HT-29 (cell line): ENCODE measurements at places on chromosomes 7 and 10. TPM values are rescaled to one million over a fixed set of nuclear protein-coding genes. Genes with fewer than 3 reads are reported as not detected.

- DNase-seq: no peak
These were observed 91.6 kb upstream of the CXCL12 start for GRCh38 chr10:44476409-44477045.

MYL10 gene
- not detected in 2 replicates for total RNA-seq

POLD2 gene
- total RNA-seq: 258 and 277 TPM in 2 replicates

GRCh38 chr10:78109210-78109609 is 75.5 kb downstream of the RPS24 start:
- no peak for DNase-seq

GRCh38 chr10:112918771-112919170 is 31.3 kb upstream of the TCF7L2 start:
- DNase-seq: no peak

DNA sequence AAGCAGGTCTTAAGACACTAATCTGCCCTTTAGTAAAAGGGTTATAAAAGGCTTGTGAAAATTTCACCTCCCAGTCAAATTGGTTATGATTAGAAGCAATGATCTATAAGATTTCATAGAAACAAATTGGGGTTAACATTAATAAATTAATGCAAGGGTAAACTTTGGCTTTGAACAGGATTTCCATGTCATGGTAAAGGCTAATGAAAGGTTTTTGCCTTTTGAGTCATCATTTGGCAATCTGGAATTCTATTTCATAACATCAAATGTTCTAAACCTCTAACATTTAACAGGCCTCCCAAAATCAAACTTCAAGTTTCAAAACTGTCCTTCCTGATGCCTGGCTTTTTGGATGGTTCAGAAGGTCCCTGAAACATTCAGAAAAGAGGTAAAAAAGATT is 62.4 kb downstream of the COA1 start:
- DNase-seq: no peak

DNA sequence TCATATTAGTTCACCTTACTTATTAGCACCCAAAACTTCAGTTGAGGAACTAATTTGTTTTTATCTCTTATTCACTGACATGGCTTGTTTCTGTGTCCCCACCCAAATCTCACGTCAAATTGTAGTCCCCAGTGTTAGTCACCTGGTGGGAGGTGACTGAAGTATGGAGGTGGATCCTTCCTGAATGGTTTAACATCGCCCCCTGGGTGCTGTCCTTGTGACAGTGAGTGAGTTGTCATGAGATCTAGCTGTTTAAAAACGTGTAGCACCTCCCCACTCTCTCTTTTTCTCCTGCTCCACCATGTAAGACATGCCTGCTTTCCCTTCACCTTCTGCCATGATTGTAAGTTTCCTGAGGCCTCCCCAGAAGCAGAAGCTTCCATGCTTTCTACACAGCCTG is 75.0 kb upstream of the HECTD2 start:
- DNase-seq: peak; percentile 21

SCART1 gene
- 0.68 and 2.2 TPM in 2 replicates for total RNA-seq

DNA sequence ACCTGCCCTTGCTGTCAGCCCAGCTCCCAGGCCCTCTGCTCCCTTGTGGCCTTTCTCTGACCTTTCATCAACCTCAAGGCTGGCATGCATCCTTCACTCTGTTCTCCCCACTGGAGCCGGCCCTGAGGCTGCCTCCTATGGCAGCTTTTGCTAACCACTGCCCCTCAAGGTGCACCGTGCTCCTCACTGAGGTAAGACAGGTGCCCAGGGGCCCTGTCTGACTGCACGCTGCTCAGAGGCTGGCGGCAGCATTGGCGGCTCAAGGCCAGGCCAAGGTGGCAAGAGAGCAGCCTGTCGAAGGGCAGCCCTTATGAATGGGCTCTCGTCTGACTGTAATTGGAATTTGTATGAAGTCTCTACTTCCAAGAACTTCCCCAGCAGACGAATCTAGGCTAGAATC is 172.6 kb downstream of the ZNF248 start:
- DNase-seq: no peak

- no peak for DNase-seq
These were observed 501.8 kb downstream of the GATA3 start for GRCh38 chr10:8556321-8556720.

DNA sequence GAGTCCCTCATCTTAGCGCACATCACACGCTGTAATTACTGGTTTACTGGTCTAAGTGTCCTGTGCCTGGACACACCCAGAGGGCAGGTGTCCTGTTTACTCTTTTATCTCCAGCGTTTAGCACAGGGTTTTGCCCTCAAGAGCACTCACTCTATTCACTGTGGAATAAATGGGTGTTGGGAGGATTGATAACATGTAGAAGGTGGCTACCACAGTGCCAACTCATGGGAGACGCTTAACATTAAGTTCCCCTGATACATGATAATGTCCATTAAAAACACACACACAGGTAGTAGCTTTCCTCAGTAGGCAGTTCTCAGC is 96.1 kb upstream of the EFCAB10 start:
- DNase-seq: no peak

DNA sequence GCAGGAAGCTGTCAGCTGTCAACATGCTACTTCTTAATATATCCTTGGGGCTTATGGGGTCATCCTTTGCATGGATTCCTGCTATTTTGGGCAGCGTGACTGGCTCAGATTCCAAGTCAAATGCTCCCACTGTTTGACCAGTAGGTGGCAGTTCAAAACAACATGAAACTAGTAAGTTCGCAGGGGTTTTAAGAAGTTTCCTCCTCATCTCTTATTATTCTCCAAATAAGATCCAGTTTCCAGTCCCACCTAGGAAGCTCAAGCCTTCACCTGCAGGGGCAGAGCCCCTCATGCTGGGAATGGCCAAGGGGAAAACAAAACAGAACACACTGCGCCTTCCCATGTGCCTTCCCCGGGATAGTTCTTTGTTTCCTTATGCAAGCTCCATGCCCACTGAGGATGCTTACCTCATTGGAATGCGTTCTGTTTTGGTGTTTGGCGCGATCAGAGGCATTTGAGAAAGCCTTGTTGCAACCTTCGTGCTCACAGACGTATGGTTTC is 259.8 kb downstream of the GLI3 start:
- peak; percentile 50 for DNase-seq

DNA sequence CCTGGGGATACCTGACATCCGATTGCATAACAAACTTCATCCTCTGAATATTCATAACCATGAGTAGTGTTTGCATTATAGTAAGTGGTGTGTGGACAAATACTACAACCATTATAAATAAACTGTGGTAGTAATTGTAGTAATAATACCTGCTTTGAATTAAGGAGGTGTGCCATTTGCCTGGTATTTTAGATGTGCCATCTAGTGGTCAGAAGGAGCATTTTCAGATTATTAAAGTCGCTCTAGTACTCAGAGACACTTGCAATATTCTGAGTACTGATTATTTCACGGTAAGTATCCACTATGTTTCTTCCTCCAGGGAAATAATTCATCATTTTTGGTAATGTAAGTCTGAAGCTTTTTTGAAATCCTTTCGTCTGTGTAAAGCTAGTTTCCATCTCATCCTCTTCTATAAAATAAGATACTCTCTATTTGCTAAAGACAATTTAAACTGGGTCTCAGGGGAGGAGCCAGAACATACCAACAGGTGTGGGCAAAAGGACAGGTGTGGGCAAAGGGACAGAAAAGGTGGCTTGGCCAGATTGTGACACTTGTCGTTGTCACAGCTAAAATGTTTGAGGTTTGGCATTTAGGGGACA is 115.3 kb upstream of the WDR11 start:
- DNase-seq: peak; percentile 45

- no peak for DNase-seq
These were observed 88.7 kb upstream of the ZNF438 start for GRCh38 chr10:31120392-31120791.

GRCh38 chr7:101971457-101971856 is 154.0 kb downstream of the CUX1 start:
- no peak for DNase-seq

- DNase-seq: no peak
These were observed 2.5 kb downstream of the ZNF273 start for GRCh38 chr7:64905547-64905946.

DNA sequence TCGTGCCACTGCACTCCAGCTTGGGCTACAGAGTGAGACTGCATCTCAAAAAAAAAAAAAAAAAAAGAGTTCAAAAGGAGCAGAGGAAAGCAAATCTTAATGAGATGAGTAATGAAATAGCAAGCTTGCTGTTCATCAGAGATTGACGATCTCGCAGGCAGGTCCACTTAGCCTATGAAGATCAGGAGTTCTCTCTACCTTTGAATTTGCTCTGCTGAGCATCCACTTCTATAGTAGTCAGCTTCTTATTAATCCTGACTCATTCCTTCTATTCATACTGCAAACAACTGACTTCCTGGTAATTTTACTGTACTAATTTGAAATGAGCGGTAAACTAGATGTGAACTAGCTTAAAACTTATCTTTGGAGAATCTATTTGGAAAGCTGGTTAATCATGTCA is 1014.6 kb downstream of the GATA3 start:
- peak; percentile 21 for DNase-seq

- DNase-seq: peak; percentile 96
These were observed 6.5 kb downstream of the VSIR start for GRCh38 chr10:71766717-71767419.

PCLO gene
- 0.38 and 0.57 TPM in 2 replicates for total RNA-seq

- DNase-seq: peak; percentile 62
These were observed 1.5 kb downstream of the LZTS2 start for GRCh38 chr10:101000915-101001658.

SRGN gene
- 0.13 TPM in 1 of 2 replicates, not detected in the other for total RNA-seq

C10orf67 gene
- 0.18 TPM in 1 of 2 replicates, not detected in the other for total RNA-seq

PTF1A gene
- total RNA-seq: not detected in 2 replicates

GRCh38 chr7:1062296-1063294 is 18.2 kb downstream of the GPR146 start:
- DNase-seq: no peak

- peak; percentile 15 for DNase-seq
These were observed 25.2 kb downstream of the LIPK start for GRCh38 chr10:88731296-88731695.

DNA sequence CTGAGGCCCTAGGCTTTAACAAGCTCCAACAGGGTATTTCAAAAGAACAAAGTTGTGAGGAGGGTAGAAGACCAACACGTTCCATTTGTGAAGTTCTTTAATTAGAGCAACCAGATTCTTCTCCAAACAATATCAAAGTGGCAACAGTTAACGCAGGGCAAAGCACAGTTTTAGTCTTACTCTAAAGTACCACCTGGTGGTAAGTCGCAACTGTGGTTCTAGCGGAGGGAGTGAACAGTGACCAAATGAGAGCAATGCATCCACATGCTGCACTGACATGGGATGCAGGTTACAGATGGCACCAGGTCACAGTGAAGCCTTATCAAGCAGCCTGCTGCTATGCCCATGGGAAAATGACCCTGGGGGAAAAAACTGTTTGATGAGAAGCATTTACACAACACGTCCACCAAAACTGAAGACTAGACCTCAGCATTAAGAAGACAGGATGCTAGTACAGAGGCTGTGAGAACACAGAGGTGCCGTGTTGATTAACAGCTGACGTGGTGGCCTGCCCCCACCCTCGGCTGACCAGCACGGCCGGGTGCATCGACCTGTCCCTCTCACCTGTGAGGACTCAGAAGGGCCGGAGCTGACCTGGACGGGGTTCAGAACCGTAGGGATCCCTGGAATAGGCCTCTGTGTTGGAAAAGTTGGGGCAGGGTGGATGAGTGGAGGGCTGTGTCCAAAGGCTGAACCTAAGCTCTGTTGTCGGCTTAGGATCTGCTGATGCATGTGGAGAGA is 211.2 kb downstream of the GLI3 start:
- DNase-seq: no peak

GRCh38 chr10:106682175-106682574 is 482.3 kb downstream of the SORCS1 start:
- no peak for DNase-seq

NACAD gene
- total RNA-seq: 0.10 and 0.43 TPM in 2 replicates

GRCh38 chr10:118315629-118316028 is 26.5 kb downstream of the FAM204A start:
- DNase-seq: no peak

DNA sequence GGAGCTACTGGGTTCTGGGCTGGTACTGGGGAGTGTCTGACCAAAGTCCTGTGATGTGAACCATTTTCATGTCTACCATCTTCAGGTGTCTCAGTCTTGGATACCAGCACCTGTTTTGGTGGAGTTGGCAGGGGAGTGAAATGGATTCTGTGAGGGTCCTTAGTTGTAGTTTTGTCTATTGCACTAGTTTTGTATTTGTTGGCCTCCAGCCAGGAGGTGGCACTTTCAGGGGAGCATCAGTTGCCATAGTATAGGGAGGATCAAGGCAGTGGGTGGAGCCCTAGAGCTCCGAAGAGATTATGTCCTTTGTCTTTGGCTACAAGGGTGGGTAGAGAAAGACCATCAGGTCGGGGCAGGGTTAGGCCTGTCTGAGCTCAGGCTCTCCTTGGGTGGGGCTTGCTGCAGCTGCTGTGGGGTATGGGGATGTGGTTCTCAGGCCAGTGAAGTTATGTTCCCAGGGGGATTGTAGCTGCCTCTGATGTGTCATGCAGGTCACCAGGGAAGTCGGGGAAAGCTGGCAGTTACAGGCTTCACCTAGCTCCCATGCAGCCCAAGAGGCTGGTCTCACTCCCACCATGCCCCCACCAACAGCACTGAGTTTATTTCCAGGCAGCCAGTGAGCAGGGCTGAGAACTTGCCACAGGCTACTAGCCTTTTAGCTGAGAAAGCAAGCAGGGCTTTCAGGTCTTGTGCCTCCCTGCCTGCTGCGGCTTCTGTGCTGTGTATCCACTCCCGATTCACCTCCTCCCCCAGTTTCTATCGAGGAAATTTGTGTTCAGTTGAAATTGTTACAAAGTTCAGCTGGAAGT is 153.1 kb downstream of the ZNF365 start:
- peak; percentile 3 for DNase-seq

AASS gene
- 0.18 and 0.23 TPM in 2 replicates for total RNA-seq

ZNF485 gene
- 1.7 and 7.3 TPM in 2 replicates for total RNA-seq

DNA sequence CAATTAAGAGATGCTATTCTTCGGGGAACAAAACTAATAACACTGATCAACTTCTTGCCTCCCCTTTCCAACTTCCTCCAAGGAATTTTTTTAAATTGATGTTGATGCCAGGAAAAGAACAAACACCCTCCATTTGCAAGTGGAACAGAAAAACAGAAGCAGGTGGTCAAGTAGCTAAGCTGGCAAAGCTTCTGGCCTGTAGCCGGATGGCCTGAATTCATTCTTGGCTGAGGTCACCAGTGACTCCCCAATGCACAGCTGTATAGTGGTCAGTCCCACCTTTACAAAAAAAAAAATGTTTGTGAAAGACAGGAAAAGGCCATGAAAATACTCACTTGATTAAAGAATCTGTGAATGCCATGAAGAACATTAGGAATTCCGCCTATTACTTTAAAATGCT is 39.1 kb downstream of the DOCK4 start:
- DNase-seq: no peak

OR2A5 gene
- total RNA-seq: not detected in 2 replicates

AKR1C8 gene
- total RNA-seq: not detected in 2 replicates

LIPF gene
- not detected in 2 replicates for total RNA-seq

C7orf57 gene
- total RNA-seq: not detected in 2 replicates
